ENCODE measurements at places on chromosomes 5 and 9.

- no peak for DNase-seq
These were observed 75.5 kb upstream of the PUM3 start for GRCh38 chr9:2919347-2919746.

DNA sequence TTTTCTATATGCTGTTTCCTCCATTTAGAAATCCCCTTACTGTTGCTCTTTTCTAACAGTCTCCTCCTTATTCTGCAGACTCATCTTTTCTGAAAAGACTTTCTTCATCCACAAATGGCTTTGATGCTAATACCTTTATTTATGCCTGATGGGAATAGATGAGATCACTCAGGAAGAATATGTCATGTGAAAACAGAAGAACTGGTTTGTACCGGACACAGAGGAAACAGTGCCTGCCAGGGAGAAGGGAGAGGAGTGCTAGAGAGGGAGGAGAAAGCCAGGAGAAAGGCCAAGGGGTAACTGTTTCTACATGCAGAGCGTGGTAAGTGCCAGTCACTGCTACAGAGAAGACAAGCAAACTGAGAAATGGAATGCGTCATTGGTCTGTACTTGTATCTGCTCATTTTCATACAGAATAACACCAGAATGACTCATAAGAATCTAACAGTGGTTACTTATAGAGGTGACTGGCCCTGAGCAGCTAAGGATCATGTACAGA lies 45.9 kb upstream of the PJA2 start:
- no peak for DNase-seq

GRCh38 chr5:80986382-80986781 lies 26.2 kb downstream of the RASGRF2 start:
- DNase-seq, result no peak

- no peak for DNase-seq
These were observed 419.7 kb downstream of the CHSY3 start for GRCh38 chr5:130323804-130324454.

- no peak for DNase-seq
These were observed 24.0 kb upstream of the C5orf63 start for GRCh38 chr5:127097278-127097677.

- no peak for DNase-seq
These were observed 165.2 kb downstream of the MAPKAP1 start for GRCh38 chr9:125541840-125542243.

- no peak for DNase-seq
These were observed 2.8 kb downstream of the TRAF1 start for GRCh38 chr9:120923620-120924328.

- DNase-seq, result no peak
These were observed 13.3 kb upstream of the SEPTIN8 start for GRCh38 chr5:132790201-132790865.

GRCh38 chr9:38642951-38643814 lies 22.8 kb upstream of the ANKRD18A start:
- DNase-seq, result no peak

- no peak for DNase-seq
These were observed 350.7 kb upstream of the TLE4 start for GRCh38 chr9:79221084-79221483.

GRCh38 chr5:108660291-108660690 lies 87.4 kb upstream of the FER start:
- DNase-seq, result no peak

DNA sequence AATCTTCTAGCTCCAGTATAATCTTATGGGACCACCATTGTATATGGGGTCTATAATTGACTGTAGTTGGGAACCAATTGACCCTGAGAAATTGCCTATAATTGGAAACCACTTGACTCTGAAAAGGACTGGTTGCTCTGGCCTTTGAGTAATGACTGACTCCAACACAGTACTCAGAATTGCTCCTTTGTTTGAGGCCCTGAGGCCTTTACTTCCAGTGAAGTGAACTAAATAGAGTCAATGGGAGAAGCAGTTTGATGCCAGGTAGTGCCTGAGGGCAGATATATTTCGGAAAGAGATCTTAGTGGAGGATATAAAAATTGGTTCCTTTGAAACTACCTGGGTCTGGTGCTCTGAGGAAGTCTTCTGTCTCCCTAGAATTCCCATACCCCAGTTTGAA lies 16.0 kb upstream of the TMEM171 start:
- no peak for DNase-seq

GRCh38 chr5:167730121-167730520 lies 561.3 kb upstream of the WWC1 start:
- no peak for DNase-seq

DNA sequence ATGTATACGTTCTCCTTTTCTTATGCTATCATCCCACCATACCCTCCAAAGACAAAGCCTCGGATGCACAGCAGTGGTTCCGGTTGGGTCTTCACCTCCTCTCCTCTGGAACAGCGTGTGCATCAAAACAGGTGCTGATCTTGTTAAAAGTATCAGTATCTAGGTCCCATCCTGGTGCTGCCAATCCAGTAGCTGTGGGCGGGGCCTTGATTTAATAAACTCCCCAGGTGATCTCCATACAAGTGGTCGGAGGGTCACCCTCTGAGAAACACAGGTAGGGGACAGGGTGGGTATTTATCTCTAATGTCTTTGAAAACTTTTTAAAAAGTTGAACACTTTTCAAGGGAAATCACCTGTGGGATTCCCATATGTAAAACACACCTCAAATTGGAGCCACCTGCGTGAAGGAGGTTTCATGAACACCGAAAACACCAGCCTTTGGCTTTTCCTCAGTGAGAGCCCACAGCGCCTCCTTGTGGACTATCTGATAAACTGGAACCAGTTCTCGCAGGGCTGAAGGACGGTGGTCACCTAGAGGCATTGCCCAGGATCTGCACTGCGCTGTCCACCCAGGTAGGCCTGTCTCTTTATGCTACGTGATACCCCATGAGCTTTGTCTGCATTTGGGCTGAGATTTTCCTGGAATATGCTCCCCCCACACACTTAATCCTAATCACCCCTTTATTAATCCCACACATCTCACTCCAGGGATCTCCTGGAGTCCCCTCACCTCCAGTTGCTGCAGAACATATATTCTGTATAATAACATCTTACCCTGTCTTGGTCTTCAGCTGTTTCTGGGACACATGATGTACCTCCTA lies 80.5 kb upstream of the EPB41L4B start:
- peak; percentile 42 for DNase-seq

All from stimulated activated CD4-positive, alpha-beta T cell treated with anti-CD3 and anti-CD28 coated beads, Interleukin-12 subunit alpha, Interleukin-12 subunit beta, amount 100 ng/mL, for 24 hours (primary cell).